ENCODE measurements at places on chromosomes 5 and 9.

- no peak for DNase-seq
These were observed 49.4 kb upstream of the KLF9 start for GRCh38 chr9:70463877-70464276.

DNA sequence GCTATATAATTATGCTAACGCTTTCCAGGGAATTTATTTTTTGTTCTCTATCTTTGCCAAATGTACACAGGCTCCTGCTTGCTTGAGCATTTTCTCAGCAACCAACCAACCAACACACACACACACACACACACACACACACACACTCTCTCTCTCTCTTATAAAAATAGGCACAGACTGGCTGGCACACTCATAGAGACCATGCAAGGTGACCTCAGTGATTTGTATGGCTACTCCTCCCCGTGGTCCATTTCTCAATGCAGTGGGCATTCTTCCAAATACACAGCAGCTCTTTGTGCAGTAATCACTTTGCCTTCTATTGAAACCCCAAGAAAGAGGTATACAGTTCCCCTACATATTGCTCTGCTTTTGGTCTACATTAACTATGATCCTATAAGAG lies 416.0 kb downstream of the MAN2A1 start:
- DNase-seq: peak; percentile 83

DNA sequence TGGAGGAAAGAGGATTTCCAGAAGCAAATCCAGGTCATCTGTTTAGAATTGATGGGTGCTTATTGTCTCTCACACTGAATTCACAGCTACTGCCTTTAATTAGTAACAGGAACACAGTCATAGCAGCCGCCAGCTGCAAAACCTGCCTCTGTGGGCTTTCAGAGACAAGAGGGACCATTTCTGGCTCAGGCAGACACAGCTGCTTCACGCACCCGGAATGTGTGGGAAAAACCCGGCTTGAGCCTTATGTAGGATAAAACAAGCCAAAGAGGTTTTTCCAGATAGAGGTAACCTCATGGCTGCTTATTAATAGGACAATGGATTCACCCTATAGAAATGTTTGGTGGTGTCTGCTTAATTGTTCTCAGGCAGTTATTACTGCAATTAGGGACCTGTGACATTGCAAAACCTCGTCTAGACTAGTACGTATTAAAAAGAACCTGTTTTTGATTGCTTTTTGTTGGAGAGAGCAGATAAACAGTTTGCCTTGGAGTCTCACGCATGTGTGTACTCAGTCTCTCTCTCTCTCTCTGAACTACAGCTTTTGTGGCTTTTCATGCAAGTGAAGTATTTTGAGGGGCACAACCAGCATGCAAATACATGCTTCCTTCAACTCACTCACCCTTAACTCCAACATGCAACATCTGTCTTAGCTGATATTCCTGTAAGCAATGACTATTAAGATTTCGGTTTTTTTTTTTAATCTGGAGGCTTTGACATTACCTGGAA lies 302.7 kb downstream of the PLK2 start:
- no peak for DNase-seq

- peak; percentile 67 for DNase-seq
These were observed 28.8 kb upstream of the ROR2 start for GRCh38 chr9:91978740-91979414.

- DNase-seq: peak; percentile 29
These were observed at the start of gene DNM1 for GRCh38 chr9:128203024-128203706. Gene DNM1 (plus strand): TSS chr9:128203379. CDS start chr9:128203471, 92 bp downstream.

GRCh38 chr9:88816591-88816990 lies 174.7 kb upstream of the S1PR3 start:
- DNase-seq: no peak

DNA sequence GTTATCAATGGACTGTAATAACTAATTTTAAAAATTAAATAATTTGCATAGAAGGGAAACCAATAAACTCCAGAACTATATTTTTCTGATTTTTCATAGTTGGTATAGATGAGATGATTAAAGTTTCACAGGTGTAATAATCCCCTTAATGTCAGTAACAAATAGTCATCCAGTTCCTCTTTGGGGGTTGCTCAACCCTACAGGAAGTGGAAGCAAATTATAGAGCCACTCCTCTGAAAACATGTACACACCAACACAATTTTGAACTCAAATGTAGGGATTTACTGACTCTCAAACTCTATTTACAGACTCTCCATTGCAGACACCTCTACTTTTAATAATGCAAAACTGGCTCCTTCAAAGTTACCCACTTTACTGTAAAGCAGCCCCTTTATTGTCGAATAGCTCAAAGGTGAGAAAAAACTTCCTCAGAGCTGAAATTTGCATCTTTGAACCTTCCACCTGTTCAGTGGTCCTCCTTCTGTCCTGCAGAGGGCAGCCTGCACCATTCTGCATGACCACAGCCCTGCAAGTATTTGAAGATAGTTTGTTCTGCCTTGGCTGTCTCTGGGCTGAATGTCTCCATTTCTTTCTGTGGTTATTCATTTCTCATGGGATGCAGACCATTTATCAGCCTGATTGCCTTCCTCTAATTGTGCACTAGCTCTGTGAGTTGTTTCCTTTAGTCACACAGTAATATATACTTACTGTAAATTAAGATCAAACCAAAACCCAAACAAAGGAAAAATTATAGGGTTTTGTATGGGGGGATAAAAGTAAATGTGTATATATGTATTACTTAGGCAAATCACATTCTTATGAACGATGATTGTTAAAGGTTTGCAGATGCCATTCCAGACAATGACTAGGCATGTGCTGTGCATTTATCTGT lies 383.2 kb upstream of the SGCD start:
- DNase-seq: peak; percentile 8

- DNase-seq: no peak
These were observed 173.0 kb downstream of the MAST4 start for GRCh38 chr5:66769030-66769733.

GRCh38 chr5:105874316-105874715 lies 1796.4 kb downstream of the EFNA5 start:
- DNase-seq: no peak

- peak; percentile 21 for DNase-seq
These were observed 91.7 kb upstream of the SHB start for GRCh38 chr9:38160613-38161215.

GRCh38 chr9:126702151-126703001 lies 88.6 kb downstream of the LMX1B start:
- DNase-seq: no peak

DNA sequence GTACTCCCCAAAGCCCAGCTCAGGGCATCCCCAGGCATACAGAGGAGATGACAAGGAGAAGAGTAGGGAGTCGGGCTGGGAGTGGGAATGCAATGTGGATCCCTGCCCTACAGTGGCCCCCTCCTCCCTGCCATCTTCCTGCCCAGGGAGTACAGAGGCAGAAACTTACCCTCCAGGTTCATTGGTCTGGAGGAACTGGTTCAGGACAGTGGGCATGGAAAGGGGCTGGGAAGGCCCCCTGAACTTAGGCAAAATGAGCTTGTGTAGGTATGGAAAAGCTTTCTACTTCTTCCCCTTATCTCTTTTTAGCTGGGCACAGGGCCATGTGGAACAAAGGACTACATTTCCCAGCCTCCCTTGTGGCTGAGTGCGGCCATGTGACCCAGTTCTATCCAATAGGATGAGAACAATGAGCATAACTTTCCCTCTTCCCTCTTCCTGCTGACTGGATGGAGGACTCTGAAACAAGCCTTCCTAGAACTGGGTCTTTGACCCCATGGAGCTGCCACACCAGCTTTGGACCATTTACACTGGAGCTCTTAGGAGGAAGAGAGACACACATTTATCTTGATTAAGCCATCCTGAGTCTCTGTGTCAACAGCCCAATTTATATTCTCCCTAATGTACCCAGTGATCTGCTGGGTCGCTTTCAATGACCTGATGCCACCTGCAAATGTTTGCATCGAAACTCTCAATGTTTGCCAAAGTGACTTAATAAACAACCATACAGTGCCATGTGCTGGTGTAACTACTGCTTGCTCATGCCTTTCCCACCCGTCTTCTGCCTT lies 25.0 kb upstream of the HMCN2 start:
- peak; percentile 50 for DNase-seq

- DNase-seq: peak; percentile 53
These were observed 100.3 kb upstream of the PANK3 start for GRCh38 chr5:168679515-168679920.

DNA sequence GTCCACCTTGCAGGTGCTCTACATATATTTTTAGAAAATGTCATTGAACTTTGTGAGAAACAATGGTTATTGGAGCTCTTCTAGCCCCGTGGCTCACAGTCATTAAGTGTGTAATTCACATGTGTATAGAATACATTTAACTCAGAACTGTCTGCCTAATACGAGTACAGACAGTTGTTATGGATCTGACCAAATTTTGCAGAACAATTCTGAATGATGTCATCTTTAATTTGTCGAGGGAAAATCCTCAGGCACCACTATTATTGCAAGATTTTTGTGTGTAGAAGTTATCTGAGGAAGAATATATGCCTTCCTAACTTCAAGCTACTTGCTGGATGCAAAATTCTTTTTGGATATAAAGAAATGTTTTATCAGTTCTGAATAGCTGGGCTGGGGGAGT lies 216.9 kb downstream of the CD180 start:
- DNase-seq: no peak

- DNase-seq: no peak
These were observed 85.3 kb downstream of the SLC38A9 start for GRCh38 chr5:55626790-55627189.

DNA sequence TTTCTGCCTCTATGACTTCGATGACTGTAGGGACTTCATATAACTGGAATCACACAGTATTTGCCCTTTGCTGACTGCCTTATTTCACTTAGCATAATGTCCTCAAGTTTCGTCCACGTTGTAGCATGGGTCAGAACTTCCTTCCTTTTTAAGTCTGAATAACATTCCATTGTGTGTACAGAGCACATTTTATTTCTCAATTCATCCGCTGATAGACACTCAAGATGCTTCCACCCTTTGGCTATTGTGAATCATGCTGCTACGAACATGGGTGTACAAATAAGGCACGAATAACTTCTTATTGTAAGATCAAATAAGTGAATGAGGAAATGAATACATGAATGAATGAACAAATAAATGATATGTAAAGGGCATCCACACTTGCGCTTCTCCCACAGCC lies 13.0 kb downstream of the BARX1 start:
- DNase-seq: peak; percentile 67

GRCh38 chr5:116651653-116652052 lies 77.0 kb upstream of the SEMA6A start:
- DNase-seq: no peak

- no peak for DNase-seq
These were observed 193.1 kb downstream of the ADAMTS6 start for GRCh38 chr5:65288657-65289056.

DNA sequence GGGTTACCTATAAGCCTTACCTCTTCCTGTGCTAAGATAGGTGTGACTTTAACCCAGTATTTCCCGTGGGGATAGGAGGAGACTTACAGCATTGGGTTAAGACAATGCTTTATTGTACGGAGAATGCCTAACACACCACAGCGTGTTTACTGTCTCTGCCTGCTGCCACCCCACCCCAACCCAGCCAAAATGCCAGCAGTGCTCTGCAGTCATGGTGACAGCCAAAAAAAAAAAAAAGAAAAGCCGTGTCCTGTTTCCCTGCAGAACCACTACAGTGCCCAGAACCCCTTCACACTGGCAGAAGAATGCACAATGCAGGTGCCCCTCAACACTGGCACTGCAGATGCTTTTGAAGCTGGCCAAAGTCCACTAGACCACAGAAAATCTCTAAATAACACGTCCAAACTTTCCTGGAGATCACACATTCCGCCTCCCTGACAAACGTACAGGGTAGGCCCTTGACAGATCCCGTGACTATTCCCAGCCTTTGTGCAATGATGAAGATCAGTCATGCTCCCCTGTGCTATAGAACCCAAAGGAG lies 102.2 kb downstream of the SERINC5 start:
- DNase-seq: no peak

All from fibroblast of gingiva (primary cell).